ENCODE measurements at places on chromosomes 1 and 21. TPM values are rescaled to one million over a fixed set of nuclear protein-coding genes. Genes with fewer than 3 reads are reported as not detected.

CLCNKB gene
- 0.34 TPM for total RNA-seq

ETV3L gene
- not detected for total RNA-seq

OLFM3 gene
- total RNA-seq, result not detected

BMP8B gene
- not detected for total RNA-seq

FCRL4 gene
- total RNA-seq, result not detected

FBXO2 gene
- 1.4 TPM for total RNA-seq

RHOC gene
- total RNA-seq, result 296 TPM
